Stimulated activated CD8-positive, alpha-beta memory T cell treated with anti-CD3 and anti-CD28 coated beads, Interleukin-4, amount 100 ng/mL, for 1 hour (primary cell): ENCODE measurements at places on chromosomes 2 and 18.

DNA sequence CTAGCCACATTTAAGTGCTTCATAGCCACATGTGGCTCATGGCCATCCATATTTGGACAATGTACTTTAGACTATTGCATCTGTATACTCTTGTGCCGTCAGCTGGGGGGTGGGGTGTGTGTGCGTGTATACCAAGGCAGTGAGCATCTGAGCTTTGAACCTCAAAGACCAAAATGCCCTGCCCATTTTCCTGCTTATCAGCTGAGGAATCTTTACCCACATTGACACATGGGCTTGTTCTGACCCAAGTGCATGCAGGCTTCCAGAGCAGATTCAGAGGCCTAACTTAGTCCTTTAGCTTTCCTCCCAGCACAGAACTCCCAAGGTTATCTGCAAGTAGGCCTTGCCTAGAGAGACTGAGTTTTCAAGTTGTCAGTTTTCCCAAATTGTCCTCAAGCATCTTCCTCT lies 11.1 kb upstream of the MOCOS start:
- no peak for DNase-seq

GRCh38 chr2:153133716-153134115 lies 344.8 kb downstream of the RPRM start:
- DNase-seq = no peak

GRCh38 chr2:7203056-7203467 lies 285.9 kb downstream of the RNF144A start:
- DNase-seq = peak; percentile 29

- DNase-seq = no peak
These were observed 60.3 kb downstream of the PIAS2 start for GRCh38 chr18:46856973-46857372.

DNA sequence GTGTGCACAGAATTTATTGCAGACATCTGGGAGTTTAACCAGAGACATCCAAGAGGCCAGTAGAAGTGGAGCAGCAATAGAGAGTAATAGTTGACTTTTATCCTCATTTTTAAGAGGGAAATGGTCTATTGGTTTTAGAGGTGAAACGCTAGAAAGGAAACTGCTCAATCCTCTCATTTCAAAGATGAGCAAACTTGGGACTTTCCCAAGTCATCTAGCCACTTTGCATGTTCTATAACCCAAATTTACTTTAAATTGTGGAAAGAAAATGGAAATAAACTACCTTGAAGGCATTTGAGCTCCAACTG lies 601.7 kb downstream of the ARHGAP15 start:
- DNase-seq = no peak

DNA sequence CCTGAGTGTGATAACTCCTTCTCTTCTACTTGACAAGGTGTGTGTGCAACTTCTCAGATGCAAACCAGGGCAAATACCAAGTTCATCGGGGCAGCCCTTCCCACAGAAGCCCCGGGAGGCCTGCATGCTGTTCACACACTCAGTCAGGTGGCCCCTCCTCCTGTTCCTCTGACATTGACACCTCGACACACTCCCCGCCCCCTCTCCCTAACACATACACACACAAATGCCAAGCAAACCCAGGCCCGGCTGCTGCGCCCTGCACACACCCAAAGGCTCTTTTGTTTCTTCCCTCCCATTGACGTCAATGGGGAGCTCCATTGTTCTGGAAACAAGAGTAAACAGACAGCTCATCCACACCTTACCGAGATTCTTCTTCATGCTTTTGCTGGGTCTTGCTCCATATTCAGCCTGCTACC lies 1.7 kb upstream of the PER2 start:
- DNase-seq = no peak

DNA sequence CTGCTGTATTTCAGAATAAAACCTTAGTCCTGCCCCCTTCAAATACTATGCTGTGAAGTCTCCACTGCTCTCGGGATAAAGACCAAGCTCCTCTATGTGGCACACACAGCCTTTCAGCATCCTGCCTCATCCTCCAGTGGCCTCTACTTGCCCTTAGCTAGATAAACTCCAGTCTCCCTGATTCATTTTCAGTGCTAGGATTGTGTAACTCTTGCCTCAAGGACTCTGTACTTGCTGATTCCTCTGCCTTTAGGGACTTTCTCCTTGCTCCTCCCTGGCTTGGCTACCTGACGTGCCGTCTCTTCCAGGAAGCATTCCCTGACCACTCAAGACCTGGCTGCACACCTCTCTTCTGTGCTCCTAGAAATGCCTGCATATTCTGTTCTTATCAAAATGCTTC lies 416.7 kb downstream of the MTX2 start:
- DNase-seq = no peak
